ENCODE measurements at places on chromosomes 5 and 9. TPM values are rescaled to one million over a fixed set of nuclear protein-coding genes. Genes with fewer than 3 reads are reported as not detected.

- DNase-seq, result no peak
Measured at GRCh38 chr9:128627906-128628305, 28.7 kb downstream of the DYNC2I2 start.

DNA sequence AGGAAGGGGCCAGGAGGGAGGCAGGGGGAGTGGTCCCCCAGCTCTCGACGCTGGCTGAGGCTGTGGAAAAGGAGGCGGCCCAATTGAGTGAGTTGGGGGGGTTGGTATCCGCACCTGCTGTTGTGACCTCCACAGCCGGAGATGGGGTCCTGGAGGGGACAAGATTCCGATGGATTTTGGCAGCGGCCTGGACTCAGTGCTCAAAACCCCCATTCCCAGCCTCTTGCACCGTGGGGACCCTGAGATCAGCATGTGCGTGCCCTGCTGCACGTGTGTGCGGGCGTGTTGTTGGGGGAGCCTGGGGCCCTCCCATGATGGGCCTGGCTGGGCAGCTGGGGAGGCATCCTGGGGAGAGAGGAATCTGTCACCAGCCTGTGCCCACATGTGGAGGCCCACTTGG is 15.0 kb downstream of the CNTFR start:
- DNase-seq, result no peak

DNA sequence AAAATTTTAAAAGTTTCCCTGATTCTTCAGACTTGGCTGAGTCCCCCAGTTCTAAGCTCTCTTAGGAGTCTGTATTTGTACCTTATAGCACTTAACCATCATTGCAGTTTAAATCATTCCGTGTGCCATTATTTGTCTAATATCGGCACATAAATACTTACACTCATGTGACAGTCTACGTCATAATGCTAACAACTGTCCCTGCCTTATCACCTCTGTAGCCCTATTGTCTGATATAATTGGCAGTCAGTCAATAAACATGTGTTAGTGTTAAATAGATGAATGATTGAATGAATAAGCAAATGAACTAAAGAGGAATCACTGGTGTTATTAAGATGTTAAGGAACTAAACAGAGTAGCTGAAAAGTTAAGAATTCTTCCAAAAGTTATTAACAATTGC is 287.8 kb downstream of the EBF1 start:
- no peak for DNase-seq

DNA sequence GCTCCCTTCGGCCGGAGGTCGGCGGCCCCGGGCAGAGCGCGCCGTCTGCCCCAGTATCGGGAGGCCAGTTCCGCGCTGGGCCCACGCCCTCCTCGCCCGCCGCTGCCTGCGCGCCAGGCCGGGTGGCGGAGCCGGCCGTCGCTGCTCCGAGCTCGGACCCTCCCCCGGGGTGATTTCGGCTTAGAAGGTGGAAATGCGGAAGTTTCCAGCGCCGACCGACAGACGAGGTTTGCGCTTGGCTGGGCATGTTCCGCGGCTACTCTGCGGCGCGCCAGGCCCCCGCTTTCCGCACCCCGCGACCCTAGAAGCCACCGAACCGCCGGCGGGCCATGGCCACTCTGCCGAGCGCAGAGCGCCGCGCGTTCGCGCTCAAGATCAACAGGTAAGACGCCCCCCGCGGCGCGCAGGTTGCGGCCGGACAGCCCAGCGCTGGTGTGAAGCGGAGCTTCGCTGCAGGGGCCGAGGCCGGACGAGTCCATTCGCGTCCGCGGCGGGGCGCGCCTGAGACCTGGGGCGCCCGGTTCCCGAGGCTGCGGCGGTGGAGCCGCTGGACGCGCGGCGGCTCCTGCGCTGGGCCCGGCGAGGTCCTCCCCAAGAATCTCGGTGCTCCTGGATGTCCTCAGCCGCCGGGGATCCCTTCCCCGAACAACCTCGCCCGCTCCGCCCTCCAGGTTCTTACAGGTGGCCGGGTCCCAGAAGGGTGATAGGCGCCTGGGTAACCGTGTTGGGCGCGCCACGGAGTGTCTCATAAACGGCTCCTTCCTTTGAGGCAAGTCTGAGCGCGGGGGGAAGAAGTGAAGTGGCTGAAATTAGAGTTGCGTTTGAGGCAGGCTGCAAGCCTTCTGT is at the start of gene DOCK8:
DOCK8 (plus strand) TSS at position 218 of the 846 bp plus-strand sequence; CDS start at position 330, 112 bp downstream.
- peak; percentile 35 for DNase-seq

DNA sequence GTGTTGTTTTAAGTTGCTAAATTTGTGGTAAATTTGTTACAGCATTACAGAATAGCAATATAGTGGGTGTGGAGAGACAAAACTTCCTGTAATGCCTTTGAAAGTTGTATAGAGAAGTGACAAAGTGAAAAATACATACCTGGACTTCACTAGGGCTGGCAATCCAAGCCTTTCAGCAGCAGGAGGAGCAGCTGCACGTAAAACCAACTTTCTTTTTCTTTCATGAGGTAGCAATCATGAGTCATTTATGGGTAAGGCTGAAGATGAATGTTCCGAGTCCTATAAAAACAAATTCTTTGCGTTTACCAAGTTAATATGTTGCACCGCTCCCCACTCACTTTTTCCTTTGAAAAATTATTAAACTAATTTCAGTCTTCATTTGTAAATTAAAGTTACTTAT is 1138.2 kb downstream of the TAF11L14 start:
- DNase-seq, result no peak

GRCh38 chr9:128724744-128725211 is 851 bp upstream of the ZDHHC12 start:
- DNase-seq, result no peak

DNA sequence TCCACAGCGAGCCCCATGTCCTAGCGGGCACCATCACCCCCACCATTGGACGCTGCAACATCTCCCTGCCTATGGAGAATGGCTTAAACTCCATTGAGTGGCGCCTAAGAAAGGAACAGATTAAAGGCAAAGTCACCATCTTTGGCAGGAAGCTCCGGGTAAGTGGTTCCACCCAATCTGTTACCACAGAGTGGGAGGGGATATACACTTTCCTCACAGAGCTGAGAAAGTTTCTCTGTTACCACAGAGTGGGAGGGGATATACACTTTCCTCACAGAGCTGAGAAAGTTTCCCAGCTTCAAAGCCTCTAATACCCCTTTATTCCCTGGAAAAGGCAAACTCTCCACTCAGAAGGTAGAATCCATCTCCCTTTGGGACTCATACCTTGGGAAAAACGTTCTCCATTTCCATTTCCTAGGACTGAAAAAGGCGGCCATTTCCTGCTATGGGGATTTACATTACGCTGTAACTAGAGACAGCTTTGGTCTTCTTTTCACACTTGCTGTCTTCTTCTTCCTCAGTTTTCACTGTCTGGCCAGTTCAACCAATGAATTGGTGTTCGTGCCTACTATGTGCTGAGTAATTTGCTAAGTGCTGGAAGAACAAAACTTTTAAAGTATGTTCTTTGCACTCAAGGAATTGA is 63.4 kb upstream of the WWC1 start:
- DNase-seq, result no peak

DNA sequence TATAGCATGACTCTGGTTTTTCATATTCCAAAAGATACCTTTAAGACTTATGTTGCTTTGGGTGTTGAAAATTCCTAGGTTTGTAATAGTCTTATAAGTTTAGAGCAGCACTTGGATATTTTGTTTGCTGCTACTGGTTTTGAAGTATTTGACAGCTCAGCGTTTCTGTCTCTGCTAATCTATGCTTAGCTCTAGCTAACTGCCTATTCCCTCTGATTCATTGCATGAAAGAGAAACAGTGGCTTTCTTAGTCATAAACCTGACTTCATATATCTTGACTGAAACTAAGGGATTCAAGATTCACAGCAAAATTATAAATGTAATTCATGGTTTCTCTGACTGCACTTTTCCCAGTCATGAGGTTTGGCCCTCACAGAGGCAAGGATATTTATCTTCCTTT is 35.6 kb upstream of the ANXA1 start:
- no peak for DNase-seq

- DNase-seq, result no peak
Measured at GRCh38 chr9:106883626-106884190, 20.7 kb downstream of the ZNF462 start.

DNA sequence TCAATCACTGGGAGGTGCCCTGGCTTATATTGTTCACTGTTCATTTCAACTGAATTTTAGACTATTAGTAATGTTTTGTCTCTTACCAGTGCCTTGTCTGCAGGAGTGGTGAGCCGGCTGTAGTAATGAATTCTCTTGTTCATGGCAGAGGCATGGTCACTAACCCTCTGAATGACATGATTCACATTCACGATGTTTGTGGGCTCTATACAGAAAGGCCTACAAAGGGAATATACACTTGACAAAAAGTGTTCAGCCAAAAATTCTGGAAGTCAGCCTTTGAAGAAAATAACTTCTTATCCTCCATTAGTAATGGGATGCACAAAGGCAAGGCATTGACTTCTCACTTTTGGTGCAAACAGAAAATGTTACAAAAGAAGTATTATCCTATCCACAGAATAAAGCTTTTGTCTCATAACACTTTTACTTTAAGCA is 39.6 kb downstream of the SLC38A9 start:
- no peak for DNase-seq

GRCh38 chr5:143230676-143230996 is 172.8 kb downstream of the NR3C1 start:
- DNase-seq, result no peak

DNA sequence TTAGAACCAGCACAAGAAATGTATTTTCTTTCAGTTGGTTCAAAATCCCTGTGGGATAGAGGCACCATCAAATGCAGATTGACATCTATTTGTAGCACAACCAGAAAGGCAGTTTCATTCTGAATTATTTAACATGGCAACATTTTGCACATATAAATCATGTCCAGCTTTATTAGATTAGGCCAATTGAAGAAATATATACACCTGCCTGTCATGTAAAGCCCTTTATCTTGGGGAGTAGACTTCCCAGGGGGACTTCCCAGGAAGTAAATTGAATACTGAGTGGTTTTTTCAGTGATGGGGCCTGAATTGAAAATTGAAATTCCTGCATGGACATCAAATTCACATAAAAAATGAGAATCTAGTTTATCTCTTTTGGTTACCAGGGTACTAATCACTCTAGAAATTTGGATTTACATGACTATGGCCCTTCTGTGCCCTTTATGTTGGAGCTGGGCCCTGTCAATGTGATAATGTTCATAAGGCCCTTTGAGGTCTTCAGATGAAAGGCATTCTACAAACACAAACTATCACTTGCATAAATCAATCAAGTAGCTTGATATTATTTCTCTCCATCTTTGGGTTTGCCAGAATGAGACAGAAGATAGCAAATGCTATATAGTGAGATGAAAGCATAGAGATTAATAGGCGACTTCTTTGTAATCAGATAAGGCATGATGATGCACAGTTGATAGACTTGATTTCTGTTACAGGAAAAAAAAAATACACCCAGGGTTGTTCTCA is 26.2 kb upstream of the ZNF608 start:
- DNase-seq, result no peak

- DNase-seq, result no peak
Measured at GRCh38 chr5:33938881-33939280, 2.7 kb downstream of the RXFP3 start.

- DNase-seq, result no peak
Measured at GRCh38 chr9:134937164-134937555, 19.4 kb upstream of the FCN1 start.

DNA sequence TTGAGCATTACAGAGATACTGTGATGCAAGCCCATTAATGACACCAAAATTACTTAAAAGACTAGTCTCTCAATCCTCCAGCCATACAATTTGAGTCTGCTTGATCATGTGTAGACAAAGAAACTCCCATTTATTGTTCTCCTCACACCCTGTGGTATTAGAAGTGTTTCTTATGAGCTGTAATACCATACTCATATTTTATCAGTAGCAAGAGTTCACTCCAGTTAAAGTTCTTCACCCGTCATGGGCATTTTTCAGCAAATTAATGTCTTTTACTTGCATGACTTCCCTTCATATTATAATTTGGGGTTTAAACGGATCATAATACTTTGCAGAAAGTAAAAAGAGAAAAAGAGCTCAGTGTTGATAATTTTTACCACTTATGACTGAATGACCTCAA is 242.9 kb downstream of the BNC2 start:
- DNase-seq, result no peak

GRCh38 chr9:114906922-114907571 is 23.3 kb downstream of the TNFSF8 start:
- DNase-seq, result no peak

GRCh38 chr9:35106343-35106730 is 3.4 kb upstream of the STOML2 start:
- DNase-seq, result no peak

- DNase-seq, result peak; percentile 51
Measured at GRCh38 chr9:114662081-114662989, 4.7 kb upstream of the TEX53 start.

DNA sequence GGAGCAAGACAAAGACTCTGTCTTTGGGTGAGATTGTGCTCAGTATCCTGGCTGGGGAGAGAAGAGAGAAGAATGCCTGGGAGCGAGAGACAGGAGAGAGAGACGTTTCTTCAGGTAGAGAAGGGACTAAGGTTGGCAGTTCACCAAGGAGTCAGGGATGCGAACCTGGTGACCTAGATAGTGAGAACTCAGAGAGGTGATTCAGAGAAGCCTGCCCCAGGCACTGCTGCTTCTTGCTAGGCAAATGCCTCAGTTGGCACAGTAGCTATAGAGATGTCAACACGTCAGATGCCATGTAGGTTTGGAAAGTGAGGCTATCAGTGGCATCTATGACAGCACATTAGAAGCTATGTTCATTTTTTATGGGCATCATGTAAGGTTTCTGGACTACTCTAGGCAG is 231.6 kb upstream of the VLDLR start:
- DNase-seq, result no peak

Gene SH3PXD2B
- polyA plus RNA-seq, result 0.10 TPM

Gene TMEM252
- polyA plus RNA-seq, result not detected

Gene HINT2
- polyA plus RNA-seq, result 73.0 TPM

Gene ADAMTSL1
- not detected for polyA plus RNA-seq

Gene ENTPD2
- polyA plus RNA-seq, result not detected

Gene OR13C4
- polyA plus RNA-seq, result not detected

Gene ADAMTS6
- polyA plus RNA-seq, result 0.66 TPM

Gene NUDT12
- polyA plus RNA-seq, result 0.40 TPM

Gene TERT
- polyA plus RNA-seq, result not detected

Gene FOXD4L5
- polyA plus RNA-seq, result not detected

Gene NUDT2
- 28.0 TPM for polyA plus RNA-seq

Gene SPATA31D4
- not detected for polyA plus RNA-seq

Gene KCNV2
- polyA plus RNA-seq, result not detected
